ENCODE measurements at places on chromosomes 12 and 14.

DNA sequence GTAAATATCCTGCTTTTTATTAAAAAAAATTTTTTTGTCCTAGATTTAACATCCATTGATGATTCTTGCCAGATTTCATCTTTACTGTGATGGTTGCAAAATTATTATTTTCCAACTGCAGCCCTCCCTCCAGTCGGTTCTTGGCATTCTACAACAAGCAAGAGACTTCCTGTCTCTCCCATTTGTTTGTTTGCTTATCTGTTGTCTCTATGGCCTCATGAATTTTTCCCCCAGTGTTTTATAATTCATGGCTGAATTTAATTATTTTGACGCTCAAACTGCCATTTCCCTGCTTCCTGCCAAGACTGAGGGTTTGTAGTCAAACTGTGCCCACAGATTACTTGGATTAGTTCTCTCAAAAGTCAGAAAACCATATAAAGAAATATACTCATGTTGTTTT is 25.9 kb downstream of the CGRRF1 start:
- DNase-seq: no peak
- H3K4me3 ChIP-seq: no peak overlapping the region
- H3K4me1 ChIP-seq: no peaks in the 10 kb centered on the region
- no peaks in the 10 kb centered on the region for H3K27me3 ChIP-seq

- DNase-seq: no peak
- H3K4me1 ChIP-seq: peaks cover 74% of the 10 kb centered on the region
- no peaks in the 10 kb centered on the region for H3K27me3 ChIP-seq
- no peaks in the 10 kb centered on the region for H3K36me3 ChIP-seq
- H3K27ac ChIP-seq: peak overlapping the region; percentile 83
These were observed 85.1 kb upstream of the NID2 start for GRCh38 chr14:52153939-52154338.

- peak; percentile 36 for DNase-seq
- H3K27me3 ChIP-seq: no peaks in the 10 kb centered on the region
- peak overlapping the region; percentile 73 for H3K27ac ChIP-seq
- peaks cover 23% of the 10 kb centered on the region for H3K36me3 ChIP-seq
- H3K4me3 ChIP-seq: no peak overlapping the region
These were observed 38.0 kb downstream of the TMEM120B start for GRCh38 chr12:121750507-121750955.

DNA sequence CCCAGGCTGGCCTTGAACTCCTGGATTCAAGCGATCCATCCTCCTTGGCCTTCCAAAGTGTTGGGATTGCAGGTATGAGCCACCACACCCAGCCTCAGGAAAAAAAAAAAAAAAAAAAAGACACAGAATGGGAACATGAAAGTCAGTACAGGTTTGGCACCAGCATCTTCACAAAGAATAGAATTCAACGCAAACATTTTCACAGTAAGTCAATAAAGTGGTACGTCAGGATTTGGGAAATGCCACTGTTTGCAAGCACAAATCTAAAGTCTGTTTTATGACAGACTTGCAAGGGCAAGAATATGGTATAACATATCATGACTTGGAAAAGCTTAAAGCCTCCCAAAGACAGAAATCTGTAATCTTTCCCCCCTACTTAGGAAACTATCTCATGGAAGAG is 34.9 kb upstream of the WDR89 start:
- H3K4me3 ChIP-seq: no peak overlapping the region
- H3K27ac ChIP-seq: no peak overlapping the region
- no peak for DNase-seq
- no peaks in the 10 kb centered on the region for H3K4me1 ChIP-seq
- H3K36me3 ChIP-seq: peaks cover 5% of the 10 kb centered on the region

- peaks cover 4% of the 10 kb centered on the region for H3K4me1 ChIP-seq
- peaks cover 6% of the 10 kb centered on the region for H3K36me3 ChIP-seq
- H3K4me3 ChIP-seq: no peak overlapping the region
- no peak for DNase-seq
- peaks cover 59% of the 10 kb centered on the region for H3K27me3 ChIP-seq
These were observed 5.7 kb downstream of the AHNAK2 start for GRCh38 chr14:104972301-104973134.

GRCh38 chr14:97827746-97828145 is 1030.6 kb downstream of the VRK1 start:
- peaks cover 11% of the 10 kb centered on the region for H3K27me3 ChIP-seq
- H3K4me1 ChIP-seq: peaks cover 10% of the 10 kb centered on the region
- no peak overlapping the region for H3K4me3 ChIP-seq
- no peak overlapping the region for H3K27ac ChIP-seq
- H3K36me3 ChIP-seq: peaks cover 2% of the 10 kb centered on the region

GRCh38 chr12:68768431-68768939 is 22.5 kb downstream of the SLC35E3 start:
- H3K36me3 ChIP-seq: peaks cover 13% of the 10 kb centered on the region
- H3K27me3 ChIP-seq: no peaks in the 10 kb centered on the region
- no peak for DNase-seq
- H3K4me1 ChIP-seq: peaks cover 2% of the 10 kb centered on the region

DNA sequence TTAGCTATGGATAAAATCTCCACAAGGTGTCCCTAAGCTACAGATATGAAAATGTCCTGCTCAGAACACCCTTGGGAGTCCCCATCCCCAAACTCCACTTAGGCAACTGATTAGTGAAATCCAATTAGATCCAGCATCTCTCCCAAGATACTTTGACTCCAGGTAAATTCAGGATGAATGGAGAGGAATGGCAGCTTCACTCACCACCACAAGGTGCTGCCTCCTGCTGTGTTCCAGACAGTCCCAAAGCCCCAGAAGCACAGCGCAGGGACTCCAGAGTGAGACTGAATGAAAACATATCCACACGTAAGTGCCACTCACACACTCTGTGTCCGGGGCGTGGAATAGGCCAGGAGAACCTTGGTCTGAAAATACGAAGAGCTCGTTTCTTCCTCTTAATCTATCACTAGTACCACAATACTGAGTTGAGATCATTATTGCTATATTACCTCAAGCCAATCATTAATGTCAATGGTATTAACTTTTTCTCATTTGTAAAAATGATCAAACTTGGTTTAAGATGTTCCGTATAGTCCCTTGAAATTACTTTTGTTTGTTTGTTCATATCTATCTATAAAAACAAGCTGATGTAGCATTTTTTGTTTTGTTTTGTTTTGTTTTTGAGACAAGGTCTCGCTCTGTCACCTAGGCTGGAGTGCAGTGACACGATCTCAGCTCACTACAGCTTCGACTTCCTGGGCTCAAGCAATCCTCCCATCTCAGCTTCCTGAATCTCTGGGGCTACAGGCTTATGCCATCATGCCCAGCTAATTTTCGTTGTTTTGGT is 70.0 kb upstream of the BICD1 start:
- no peak overlapping the region for H3K4me3 ChIP-seq
- H3K36me3 ChIP-seq: no peaks in the 10 kb centered on the region
- no peaks in the 10 kb centered on the region for H3K4me1 ChIP-seq
- no peaks in the 10 kb centered on the region for H3K27me3 ChIP-seq

DNA sequence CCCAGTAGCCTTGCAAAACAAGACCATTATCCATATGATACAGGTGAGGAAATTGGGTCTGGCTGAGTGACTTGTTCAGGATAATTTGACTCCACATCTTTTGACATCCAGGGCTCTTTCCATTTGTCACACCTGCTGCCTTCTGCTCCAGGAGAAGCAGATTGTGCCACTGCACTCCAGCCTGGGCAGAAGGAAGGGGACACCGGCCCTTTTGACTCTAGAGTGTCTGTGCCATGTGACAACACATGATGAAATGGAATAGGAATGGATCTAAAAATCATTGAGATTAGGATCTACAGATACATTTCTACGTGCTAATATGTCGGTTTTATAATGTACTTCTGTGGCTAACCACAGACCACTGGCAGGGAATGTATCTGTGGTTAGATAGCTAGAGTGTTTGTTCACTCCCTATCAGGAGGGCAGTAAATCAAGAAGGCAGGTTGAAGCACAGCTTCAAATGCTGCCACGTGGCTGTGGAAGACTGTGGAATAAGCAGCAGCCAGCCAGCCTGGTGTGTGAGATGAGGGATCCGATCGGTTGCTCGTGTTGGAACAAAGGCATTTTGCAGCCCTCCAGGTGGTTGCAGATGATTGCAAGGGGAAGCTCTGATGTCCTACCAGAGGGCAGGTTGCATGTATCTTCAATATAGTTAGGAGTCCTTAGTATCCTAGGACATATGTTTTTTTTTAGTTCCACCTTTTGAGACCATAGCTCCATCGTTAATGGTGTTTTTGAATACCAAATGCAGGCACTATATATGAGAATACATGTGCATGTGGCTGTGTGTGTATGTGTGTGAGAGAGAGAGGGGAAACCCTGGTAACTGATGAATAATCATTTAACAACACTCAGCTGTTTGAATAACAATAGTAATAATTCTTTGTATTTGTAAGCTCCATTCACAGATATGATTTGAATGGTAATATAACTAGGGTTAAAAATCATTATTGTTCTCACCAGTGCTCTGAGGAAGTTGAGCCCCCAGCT is 28.6 kb downstream of the EML1 start:
- peak overlapping the region; percentile 24 for H3K4me3 ChIP-seq
- no peak overlapping the region for H3K27ac ChIP-seq
- no peaks in the 10 kb centered on the region for H3K36me3 ChIP-seq
- no peak for DNase-seq
- peaks cover 14% of the 10 kb centered on the region for H3K4me1 ChIP-seq
- H3K27me3 ChIP-seq: peaks cover 72% of the 10 kb centered on the region

DNA sequence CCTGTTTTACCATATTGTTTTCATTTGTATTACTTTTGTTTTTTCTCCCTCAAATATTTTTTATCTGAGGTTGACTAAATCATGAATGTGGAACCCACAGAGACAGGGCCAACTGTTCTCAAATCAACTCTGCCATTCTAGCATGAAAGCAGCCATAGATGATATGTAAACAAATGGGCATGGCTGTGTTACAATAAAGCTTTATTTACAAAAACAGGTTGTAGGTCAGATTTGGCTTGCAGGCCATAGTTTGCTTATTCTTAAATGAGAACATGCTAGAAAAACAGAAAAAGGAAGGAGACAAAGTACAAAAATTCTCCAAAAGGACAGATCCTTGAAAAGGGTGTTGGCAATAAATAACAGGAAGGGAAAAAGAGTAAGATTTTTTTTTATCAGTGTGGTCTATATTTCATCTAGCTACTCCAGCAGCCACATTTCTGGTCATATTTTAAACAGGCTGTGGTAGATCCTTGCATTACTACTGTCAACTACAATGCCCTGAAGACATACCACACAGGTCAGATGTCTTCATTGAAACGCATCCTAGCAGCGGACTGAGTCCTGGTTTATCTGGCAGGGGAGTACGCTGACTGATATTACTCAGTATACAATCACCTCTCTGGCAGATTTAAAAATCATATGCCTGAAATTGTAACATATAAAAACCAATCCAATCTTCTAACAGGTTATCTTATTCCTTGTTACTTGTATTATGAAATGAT is 42.9 kb downstream of the SPPL3 start:
- no peaks in the 10 kb centered on the region for H3K27me3 ChIP-seq
- DNase-seq: no peak
- peaks cover 3% of the 10 kb centered on the region for H3K36me3 ChIP-seq
- H3K4me3 ChIP-seq: no peak overlapping the region

GRCh38 chr12:115973968-115974724 is 303.3 kb downstream of the MED13L start:
- peaks cover 2% of the 10 kb centered on the region for H3K4me1 ChIP-seq
- H3K36me3 ChIP-seq: peaks cover 65% of the 10 kb centered on the region
- DNase-seq: no peak
- no peak overlapping the region for H3K4me3 ChIP-seq
- no peak overlapping the region for H3K27ac ChIP-seq

DNA sequence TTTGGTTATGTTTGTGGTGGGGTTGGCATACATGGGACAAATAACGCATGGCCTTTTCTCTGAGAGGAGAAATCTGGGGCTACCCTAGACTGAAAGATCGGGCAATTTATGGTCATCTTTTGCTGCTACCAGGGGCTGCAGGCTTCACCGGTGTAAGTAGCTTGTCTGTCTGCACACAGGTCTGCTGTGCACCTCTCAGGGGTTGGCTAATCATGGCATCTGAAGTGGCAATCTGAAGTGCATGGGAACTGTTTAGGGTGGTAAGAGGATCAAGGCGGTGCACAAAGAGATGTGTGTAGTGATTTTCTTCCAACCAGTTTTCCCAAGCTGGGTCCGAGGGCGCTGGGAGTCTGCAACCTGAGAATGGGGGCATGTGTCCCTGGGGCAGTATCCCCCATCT is 141.3 kb downstream of the EMP1 start:
- H3K4me3 ChIP-seq: no peak overlapping the region
- H3K27me3 ChIP-seq: peaks cover 41% of the 10 kb centered on the region
- no peaks in the 10 kb centered on the region for H3K36me3 ChIP-seq
- H3K27ac ChIP-seq: no peak overlapping the region
- DNase-seq: no peak
- no peaks in the 10 kb centered on the region for H3K4me1 ChIP-seq

DNA sequence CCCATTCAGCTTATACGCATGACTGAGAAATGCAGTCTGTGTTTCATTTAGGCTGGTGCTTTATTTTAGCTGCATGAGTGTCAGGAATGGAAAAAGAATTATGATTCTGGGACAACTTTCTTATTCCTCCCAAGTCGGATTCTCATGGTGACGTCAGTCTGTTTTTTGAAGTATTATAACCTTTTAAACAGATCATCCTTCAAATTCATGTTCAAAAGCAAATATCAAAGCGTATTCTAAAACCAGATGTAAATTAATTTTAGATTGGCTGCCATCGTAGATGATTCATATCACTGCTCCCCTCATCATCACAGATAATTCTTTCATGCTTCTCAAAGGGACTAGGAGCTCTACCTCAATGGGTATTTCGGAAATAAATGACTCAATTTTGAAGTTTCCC is 15.0 kb downstream of the FNTB start:
- no peaks in the 10 kb centered on the region for H3K27me3 ChIP-seq
- no peak overlapping the region for H3K27ac ChIP-seq
- H3K4me3 ChIP-seq: no peak overlapping the region
- no peak for DNase-seq
- H3K4me1 ChIP-seq: peaks cover 4% of the 10 kb centered on the region

DNA sequence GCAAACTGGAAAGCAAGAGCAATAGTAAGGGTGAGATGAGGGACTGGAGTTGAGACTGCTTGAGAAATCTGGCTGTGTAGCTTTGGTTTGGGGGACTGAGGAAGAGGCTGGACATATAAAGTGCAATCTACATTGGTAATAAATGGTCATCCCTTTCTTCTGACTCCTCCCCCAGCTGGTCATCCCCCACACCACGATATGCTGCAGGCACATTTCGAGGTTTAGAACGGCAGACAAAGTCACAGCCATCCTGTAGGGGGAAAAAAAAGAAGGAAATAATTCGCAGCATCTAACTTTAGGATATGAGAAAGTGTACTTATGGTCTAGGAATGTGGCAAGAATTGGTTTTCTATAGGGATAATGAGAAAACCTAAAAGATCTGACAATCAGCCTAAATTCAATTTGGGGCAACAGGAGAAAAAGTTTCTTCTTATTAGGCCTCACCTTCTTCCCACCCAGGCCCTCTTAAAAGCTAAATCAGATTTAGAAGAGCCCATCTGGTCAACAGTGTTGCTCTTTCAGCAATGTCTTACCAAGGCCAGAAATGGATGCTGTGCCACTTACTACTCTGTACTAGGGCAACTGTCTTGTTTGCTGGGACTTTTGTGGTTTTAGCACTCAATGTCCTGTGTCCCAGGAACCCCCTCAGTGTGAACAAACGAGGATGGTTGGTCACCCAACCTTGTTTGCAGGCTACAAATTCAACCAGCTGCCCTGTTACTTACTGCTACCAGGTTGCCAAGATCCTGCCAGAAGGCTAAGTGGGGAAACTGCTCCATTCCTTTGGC is 7.6 kb downstream of the M6PR start:
- H3K36me3 ChIP-seq: peaks cover 62% of the 10 kb centered on the region
- peak overlapping the region; percentile 16 for H3K27ac ChIP-seq
- H3K27me3 ChIP-seq: no peaks in the 10 kb centered on the region
- H3K4me3 ChIP-seq: no peak overlapping the region

All from effector memory CD8-positive, alpha-beta T cell (primary cell).